ENCODE measurements at places on chromosomes 4 and X.

GRCh38 chr4:184329659-184330400, 112.2 kb upstream of the ENPP6 start:
- DNase-seq = no peak

GRCh38 chr4:154086247-154086646, 297.4 kb upstream of the SFRP2 start:
- DNase-seq = no peak

DNA sequence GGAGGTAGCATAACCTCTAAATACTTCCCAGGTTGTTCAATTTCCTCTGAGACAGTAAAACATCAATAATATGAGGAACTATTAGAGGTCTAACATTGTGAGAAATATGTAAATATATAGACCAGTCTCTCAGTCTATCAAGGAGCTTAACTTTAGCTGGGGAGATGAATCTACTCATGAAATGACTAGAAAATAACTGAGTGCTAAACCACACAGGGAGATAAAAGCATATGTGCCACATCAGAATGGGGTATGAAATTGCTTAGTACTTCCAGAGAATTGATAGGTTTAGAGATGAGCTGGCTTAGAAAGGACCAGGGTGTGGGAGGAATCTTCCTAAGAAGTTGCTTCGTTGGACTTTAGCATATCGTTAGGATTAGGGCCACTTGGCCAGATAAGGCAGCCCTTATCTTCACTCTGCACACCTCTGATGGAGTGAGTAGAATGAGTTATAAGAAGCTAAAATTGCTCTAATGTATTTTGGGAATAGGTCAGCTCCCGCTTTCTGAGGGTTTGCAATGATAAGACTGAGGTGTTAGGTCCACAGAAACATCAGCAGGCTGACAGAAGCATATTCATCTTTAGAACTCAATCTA, 299.2 kb downstream of the UNC5C start:
- DNase-seq = no peak

GRCh38 chr4:6225469-6225868, 25.1 kb upstream of the JAKMIP1 start:
- DNase-seq = no peak

DNA sequence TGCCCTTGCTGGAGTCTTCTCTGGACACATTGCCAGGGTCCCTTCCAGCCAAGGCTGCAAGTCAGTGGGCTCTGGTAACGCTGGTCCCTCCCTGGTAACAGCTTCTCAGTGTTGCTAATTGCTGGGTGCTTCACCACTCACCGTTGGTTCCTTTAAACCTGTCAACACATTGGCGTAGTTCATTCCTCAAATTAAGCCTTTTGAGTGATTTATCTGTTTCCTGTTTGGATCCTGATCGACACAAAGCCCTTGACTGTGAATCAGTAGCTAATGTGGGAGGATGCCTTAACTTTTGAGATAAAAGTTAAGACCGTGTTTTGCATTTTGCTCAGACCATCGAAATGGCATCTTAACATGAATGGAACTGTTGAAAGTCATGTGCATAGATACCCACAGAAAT, 125.9 kb downstream of the AMELX start:
- no peak for DNase-seq
